Activated CD8-positive, alpha-beta memory T cell treated with anti-CD3 and anti-CD28 coated beads, Interleukin-2, amount 50 U/mL, for 4 hours (primary cell): ENCODE measurements at places on chromosomes 3 and 15.

GRCh38 chr15:75751891-75752290 is 39.2 kb upstream of the CSPG4 start:
- no peak for DNase-seq

DNA sequence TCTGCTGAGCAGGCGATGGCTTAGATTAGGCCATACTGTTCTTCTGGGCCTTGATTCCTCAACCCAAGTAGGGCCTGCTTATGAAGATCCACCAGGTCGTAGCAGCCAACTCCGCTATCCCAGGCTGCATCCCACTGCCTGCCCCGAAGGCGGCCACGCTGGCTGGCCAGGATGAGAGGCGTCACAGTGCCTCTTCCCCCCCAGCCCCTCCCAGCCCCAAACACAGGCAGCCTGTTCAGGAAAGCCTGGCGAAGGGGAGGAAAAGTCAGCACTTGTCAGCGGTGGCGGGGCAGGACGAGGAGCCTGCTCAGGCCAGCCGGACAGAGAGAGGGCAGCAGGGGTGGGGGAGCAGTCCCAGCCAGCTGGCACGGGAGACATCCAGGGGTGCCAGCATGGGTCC is 11.2 kb downstream of the PTH1R start:
- DNase-seq, result no peak

DNA sequence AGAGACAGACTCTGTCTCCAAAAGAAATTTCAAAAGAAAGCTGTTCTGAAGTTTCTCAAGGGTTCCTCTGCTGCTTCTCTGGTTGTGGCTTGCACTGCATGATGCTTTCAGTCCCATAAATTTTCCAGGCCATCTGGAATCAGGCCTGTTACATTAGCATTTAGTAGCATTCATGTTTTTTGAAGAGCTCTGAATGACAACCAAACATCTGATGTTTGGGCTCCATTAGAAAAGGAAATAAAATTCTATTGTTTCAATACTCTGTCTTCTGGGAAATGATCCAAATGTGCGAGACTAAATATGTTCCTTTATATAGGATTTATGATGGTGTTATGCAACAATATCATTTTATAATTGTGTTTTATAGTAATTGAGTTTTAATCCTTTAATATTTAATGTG is 455.8 kb downstream of the GABRG3 start:
- DNase-seq, result no peak

DNA sequence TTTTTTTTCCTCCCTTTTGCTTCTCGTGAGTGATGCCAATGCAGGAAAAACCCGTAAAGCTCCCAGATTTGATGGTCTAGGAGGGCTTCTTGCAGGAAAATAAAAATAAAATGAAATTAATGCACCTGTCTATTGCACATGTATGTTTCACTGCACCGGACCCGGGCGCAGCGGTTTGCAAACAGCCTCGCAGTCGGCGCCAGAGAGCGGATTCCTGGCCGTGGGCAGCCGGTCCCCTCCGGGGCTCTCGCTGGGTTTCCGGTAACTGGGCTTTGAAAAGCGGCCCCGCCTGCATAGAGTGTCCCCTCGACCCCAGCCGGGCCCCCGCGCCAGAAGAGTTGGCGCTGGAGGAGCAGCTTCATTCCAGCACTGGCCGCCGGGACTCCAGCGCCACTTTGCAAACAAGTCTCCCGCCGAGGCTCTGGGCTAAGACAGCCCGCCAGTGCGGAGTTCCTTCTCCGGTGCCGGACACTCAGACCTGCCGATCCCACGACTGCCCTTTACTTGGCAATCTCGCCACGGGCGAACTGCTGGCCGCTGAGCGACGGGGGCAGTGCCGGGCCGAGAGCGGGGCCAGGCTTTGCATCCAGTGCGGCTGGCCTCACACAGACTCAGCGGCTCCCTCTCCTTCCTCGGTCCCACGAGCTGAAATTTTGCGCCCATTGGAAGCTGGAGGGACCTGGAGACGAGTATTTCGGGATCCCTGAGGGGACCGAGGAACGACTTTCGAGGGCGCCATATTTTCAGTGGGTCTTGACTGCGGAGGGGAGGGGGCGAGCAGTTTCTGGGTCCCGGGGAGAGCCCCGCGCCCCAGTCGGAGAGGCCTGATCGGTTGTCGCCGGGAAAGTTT is 225.9 kb upstream of the C2CD4B start:
- peak; percentile 14 for DNase-seq

- DNase-seq, result no peak
Observed at GRCh38 chr15:67564968-67565345, 22.5 kb downstream of the MAP2K5 start.

- DNase-seq, result no peak
Observed at GRCh38 chr3:53703630-53704362, 142.4 kb downstream of the CHDH start.

DNA sequence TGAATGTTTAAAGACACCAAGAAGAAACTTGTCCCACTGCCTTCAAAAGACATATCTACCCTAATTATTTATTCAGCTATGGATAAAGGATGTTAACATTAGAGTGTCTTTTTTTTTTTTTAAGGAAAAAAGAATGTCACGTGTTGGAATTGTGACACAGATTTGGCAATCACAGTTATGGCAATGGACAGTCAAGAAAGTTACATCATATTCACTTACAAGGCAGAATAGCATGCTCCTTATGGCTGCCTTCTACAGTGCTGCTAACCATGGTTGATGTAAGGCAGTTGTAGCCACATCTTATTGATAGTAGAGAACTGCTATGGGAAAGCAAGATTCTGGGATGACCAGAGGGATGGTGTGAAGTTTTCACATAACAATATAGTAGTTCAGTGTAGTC is 128.8 kb upstream of the ZBTB20 start:
- no peak for DNase-seq

DNA sequence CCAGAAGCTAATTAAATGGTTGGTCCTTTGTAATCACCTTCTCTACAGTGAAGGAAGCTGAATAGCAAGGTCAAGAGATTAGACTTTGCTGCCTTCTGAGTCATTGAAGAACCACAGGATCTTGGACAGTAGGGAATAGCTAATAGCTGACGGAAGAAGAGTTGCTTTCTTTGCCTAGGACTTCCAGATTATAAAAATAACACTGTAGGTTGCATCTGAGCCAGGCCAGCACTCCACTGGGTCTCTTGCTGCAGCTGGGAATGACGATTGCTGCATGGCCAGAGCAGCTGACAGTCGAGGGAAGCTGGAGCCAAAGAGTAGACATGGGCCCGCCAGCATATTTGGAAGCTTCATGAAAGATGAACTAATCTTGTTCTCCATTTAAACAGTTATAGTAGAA is 81.5 kb upstream of the KCNMB2 start:
- DNase-seq, result no peak

DNA sequence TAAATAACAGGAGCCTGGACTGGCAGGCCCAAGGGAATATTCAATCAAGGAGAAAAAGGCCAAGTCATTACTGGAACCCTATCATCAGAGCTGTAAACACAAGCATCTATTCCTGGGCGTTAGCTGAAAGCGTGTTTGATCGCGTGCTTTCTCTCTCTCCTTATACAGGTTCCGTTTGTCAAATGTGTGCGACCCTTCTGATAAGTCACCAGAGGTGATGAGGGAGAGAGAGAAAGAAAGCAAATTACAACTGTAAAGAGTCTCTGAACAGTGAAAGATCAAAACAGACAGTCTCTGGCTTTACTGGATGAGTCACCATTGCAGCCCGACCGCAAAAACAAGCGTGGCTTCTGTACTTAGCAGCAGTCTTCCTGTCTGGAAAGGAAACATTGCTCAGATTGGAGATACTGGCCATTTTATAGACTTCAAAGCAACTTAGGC is 39.5 kb upstream of the TPRG1 start:
- DNase-seq, result peak; percentile 76

DNA sequence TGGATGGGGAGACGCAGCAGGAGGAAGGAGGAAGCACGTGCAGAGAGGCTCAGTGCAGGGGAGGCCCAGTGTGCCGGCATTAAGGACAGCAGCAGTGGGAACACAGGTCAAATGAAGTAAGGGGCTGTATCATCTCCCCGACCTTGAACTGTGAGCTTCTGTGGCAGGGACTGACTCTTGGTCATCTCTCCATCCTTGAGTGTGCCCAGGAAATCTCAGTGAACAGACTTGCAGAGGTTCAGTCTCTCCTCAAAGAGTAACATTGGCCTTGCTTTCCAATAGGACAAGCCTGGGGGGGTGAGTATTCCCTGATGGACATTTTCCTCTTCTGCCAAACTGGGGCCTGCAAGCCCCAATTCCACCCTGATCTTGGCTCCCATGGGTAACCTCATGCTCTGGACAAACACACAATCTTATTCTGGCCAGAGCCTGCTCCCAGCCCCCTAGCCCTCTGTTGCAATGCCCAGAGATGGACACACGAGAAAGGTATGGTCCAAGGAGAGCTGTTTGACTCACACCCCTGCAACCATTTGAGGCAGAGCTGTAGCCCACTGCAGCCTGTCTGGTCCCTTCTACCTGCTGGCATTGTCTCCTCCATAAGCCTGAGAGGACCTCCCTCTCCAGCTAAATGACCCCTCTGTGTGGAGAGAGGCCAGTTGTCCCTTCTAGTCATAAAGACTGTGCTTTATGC is 50.9 kb downstream of the TLE3 start:
- peak; percentile 9 for DNase-seq

DNA sequence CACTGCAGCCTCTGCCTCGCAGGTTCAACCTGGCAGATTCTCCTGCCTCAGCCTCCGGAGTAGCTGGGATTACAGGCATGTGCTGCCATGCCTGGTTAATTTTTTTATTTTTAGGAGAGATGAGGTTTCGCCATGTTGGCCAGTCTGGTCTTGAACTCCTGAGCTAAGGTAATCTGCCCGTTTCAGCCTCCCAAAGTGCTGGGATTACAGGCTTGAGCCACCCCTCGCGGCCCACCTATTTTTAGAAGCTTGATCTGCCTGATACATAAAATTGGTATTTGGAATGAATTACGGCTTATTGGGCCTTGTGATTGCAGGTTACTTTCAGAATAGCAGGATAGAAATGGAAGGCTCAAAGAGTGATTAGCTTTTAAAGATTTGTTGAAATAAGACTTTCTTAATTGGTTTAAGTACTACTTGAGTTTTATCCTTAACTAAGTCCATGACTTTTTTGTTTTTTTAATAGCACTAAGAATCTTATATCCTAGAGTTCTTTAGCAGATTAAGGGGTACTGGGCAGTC is 25.0 kb downstream of the GMPS start:
- DNase-seq, result no peak

DNA sequence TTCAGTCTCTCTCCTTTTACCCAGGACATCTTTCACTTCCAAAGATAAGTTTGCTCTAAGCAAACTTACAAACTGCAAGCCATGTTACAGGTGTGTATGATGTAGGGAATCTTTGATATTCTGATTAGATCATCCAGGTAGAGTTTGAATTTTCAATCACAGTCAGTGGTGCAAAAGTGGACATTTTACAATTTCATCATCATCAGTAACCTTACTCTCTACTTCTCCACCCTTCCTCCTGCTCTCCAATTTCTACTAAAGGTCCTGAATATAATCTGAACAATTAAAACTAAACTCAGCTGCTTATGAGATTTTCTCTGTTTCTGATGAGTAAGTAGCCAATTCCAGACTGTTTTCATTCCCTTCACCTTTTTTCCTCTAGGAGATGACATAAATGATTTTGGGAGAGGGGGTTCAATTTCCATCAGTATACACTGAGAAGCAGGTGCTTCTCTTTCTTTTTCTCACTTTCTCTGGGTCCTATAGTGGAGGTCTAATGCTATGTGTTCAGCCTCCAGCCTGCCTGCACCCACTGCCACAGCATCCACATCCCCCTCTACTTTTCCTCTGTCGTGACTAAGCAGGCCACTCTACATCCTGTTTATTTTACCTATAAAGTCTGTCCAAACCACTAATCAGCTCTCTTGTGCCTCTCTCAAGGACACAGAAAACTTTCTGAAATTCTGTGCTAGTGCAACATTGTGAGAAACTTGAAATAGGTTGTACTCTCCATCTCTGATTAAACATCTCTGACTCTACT is 27.6 kb downstream of the SUCNR1 start:
- DNase-seq, result no peak

DNA sequence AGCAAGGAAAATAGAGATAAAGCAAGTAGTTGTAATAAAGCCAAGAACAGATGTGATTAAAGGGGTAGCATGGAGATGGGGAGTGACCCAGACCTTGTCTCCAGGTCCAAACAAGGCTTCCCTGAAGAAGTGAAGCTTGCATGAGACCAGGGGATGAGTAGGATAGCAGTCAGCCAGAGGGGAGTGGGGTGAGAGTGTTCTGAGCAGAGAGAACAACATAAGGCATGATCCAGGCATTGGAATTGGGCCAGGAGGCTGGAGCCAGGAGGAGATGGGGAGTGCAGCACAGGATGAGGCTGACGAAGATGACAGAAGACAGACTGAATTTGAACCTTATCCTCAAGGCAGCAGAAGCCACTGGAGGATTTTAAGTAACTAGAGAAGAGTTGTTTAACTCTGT is 7.2 kb downstream of the TMOD2 start:
- no peak for DNase-seq

DNA sequence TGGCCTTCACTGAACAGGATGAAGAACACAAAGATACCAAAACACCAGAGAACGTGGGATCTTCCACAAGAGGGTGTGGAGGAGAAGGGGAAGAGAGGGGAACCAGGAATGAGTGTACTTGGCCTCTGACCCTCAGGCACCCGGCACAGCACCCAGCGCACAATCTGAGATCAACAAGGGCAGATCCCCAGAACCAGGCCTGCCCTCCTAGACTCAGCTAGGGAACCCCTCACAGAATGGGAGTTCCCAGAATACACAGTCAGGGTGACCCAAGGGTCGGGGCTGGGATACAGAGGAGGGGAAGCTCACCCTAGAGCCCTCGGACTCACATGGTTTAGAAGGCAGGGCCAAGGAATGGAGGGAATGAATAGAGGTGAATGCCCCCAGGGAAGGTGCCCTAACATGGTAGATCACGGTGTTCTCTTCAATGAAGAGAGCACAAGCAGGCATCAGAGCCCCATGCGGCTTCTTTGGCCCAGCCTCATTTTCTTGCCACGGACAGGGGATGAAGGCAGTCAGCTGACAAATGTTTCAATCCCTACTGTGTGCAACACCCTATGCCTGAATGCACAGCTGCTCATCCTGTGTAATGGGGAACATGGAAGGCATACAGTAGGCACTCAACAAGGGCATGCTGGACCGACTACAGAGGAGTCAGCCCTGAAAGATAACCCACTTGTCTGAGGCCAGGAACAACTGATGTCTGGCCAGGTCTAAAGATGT is 13.1 kb downstream of the BMF start:
- no peak for DNase-seq

DNA sequence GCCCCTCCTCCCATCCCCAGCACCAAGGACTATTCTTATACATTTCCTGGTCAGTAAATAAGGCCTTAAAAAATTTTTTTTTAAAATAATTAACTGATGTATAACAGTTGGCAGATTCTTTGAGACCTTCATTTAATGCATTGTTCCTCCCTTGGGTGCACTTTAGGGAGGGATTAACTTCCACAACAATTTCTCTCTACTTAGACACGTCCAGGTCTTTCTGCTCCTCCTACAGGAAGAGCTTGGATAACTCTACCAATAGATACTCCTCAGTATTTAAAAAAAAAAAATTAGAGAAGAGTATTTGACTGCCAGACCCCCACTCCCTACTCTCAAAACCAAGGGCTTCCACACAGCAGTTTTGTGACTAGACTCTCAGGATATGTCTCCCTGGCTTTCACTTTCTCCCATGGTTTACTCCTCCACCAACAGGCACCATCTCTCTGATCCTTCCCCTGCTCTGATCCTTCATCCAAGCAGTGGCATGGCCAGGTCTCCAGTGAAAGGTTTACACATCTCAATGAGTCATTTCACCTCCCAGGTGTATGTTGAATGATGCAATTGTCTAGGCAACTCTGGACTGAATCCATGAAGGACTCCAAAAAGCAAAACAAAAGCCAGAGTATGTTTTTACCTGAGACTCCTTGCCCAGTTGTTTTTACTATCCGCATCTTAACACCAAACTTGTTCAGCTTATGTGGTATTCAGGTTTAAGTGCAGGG is 7.4 kb downstream of the ZIC4 start:
- no peak for DNase-seq

GRCh38 chr3:111819927-111820326 is 39.1 kb upstream of the PHLDB2 start:
- DNase-seq, result no peak
